ENCODE measurements at places on chromosomes 7 and 10.

DNA sequence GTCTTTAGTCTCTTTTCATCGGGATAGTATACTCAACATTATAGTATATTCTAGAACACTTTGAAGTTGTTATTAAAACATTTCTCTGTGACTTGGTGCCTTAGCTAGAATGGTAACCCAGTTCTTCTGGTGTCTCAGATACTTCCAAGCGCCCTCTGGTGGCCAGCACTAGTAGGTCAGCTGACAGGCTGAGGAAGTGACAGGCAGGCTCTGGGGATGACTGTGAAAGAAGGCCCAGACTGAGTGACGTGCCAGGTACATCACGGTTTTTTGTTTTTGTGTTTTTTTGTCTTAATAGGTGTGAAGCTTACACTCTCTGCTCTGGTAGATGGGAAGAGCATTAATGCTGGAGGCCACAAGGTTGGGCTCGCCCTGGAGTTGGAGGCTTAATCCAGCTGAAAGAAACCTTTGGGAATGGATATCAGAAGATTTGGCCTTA, 5.1 kb downstream of the COMTD1 start:
- DNase-seq, result peak; percentile 87

DNA sequence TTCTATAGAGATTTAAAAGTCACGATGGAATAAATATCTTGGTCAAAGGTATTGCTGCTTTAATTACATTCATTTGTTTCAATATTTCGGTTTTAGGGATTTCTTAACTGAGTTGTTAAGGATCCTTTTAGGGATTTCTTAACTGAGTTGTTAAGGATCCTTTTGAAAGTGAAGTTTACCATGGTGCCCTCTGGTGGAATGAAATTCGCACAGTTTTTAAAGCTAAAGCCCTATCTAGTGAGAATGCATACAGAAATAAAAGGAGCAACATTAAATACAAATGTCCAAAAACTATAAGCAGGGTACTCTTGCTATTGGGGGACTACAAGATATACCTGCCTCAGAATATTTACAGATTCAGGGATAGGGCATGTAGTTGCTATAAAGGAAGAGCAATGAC, 193.7 kb downstream of the RNLS start:
- DNase-seq, result no peak

DNA sequence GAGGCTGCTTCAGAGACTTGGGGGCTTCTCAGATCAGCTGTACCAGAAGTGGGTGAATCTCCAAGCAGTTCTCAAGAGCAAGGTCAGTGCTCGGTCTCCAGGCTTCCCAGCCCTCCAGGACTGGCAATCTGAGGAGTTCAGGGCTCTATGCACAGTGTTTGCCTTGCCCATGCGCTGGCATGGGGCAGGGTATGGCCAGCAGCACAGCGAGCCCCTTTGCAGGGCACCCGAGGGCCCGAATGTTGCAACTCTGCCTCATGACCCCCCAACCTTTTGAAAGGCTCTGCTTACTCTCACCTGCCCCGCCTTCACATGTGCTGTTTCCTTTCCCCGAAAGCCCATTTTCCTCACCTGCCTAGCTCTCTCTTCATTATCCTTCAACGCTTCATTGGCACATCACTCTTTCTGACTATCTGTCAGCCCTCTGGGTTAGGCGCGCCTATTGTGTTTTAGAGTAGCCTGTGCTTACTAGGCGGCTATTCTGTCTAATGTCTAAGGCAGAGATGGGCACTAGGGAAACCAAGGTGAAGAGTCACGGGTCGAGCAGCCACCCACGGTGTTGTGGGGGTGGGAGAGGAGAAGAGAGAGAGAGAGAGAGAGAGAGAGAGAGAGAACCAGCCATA, 83.6 kb downstream of the WDFY4 start:
- DNase-seq, result no peak

GRCh38 chr7:25122373-25122772, 2.7 kb downstream of the CYCS start:
- no peak for DNase-seq

All from T-helper 1 cell (primary cell).